RWPE1 (cell line): ENCODE measurements at places on chromosomes 7 and 10.
A peak's percentile ranks its signal among the peaks of the same experiment; 100 is the strongest.

GRCh38 chr7:8564281-8564680 lies 130.9 kb downstream of the NXPH1 start:
- DNase-seq: no peak

DNA sequence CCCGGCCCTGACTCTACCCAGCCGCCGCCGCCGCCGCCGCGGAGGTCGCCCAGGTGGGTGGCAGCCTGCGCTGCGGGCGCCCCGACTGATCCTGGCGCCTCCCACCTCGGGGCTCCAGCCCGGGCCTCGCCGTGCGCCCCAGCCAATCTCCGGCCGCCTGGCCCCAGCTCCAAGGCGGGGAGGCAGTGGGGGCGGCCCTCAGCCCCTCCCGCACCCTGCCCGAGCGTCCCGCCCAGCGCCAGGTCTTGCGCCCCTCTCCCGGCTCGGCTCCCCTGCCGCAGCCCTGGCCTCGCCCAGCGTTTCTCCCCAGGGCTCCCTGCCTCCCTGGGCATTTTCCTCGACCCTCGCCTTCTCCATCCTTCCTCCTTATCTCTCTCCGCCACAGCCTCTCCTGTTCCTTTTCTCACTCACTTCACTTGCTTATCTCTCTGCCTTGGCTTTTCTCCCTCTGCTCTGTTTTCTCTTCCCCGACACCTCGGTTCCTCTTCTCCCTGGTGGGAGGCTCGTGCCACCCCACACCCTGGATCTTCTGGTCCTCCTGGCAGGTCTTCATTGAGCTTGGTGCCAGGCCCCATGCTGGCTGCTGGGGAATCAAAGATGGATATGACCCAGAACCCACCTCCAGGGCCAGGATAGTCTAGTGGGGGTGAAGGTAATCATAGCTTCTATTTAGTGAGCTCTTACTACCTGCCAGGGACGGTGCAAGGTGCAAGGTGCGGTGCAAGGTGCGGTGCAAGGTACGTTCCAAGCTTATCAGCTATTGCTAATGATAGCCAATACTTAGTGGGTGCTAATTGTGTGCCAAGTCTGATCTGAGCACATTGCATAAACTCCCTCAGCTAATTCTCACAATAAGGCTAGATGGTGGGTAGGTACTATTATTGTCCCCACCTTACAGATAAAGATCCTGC lies at the start of gene SFRP5:
Gene SFRP5, minus strand, starts transcription at position 87 of the 911 bp plus-strand sequence. CDS start 166 bp downstream, outside the sequence.
- DNase-seq: no peak

DNA sequence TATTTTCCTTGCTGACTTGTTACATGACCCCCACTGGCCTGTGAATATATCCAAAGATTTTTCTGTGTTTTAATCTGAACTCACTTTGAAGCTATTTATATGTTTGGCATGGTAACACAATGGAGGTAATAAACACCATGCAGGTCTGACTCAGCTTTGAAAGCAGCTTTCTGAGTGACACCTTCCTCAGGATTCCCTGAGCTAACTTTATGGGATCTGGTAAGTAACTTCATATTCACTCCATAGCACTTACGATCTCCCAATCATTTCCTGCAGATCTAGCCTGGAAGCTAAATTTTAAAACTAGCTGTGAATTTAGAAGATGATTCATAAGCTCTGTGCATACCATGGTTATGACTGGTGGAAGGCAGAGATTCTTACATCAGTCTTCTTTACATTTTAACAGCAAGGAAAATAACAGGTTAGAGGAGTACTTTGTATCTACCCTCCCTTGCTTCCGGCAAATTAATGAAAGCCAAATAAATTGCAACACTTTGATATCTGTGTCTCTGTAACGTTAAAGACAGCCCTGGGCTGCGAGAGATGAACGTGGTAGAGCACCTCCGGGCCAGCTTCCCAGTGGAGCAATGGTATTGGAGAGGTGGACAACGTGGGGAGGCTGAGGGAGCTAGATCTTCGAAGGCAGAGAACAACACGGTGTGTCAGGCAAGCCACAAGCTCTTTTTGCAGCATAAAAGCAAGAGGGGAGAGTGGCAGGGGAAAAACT lies 170.2 kb upstream of the KLF14 start:
- peak; percentile 79 for DNase-seq

DNA sequence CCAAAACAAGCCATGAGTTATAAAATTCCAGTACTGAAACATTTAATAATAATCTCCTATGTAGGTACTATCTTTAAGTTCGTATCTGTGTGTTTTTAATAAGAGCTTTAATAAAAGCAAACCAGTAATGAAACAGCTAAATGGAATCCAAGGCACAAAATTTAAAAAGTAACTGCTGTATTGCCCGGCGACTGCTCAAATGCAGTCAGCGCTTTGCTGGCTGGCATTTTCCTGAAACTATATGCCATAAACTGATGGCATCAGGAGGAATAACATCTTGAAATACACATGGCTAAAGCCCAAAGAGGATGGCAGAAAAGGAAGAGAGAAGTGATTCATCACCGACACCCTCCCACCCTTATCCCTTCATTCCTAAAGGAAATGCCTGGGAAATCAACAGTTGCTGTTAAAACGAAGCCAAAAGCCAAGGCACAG lies 133.1 kb downstream of the CUBN start:
- DNase-seq: no peak

GRCh38 chr10:68235111-68235510 lies 3.2 kb upstream of the ATOH7 start:
- DNase-seq: peak; percentile 70

DNA sequence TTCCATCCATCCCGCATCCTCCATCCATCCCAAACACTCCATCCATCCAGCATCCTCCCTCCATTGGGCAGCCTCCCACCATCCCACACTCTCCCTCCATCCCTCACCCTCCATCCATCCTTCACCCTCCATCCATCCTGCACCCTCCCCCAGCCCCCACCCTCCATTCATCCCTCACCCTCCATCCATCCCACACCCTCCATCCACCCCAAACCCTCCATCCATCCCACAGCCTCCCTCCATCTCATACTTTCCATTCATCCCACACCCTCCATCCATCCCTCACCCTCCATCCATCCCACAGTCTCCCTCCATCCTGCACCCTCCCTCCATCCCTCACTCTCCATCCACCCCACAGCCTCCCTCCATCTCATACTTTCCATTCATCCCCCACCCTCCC lies 60.4 kb downstream of the FOXI2 start:
- no peak for DNase-seq

- DNase-seq: no peak
Measured at GRCh38 chr7:158350166-158350900, 237.3 kb downstream of the PTPRN2 start.

- peak; percentile 74 for DNase-seq
Measured at GRCh38 chr10:3776796-3777571, 8.0 kb downstream of the KLF6 start.

DNA sequence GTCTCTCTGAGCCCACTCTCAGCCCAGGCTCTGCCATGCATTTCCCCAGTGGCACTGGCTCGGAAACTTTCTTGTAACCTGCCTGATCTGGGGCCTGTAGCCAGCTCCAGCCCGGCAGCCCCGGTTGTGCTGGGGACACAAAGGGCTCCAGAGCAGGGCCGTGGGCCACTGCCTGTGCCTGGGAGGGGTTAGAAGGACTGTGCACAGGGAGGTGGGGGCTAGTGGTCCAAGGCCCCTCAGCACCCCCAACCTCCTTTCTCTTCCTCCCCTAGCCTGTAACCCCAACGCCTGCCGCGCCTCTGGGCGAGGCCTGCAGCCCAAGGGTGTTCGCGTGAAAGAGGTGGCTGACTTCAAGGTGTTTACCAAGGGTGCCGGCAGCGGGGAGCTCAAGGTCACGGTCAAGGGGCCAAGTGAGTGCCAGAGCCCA lies 9.6 kb downstream of the FLNC start:
- no peak for DNase-seq
